ENCODE measurements at places on chromosomes 7 and 10. TPM values are rescaled to one million over a fixed set of nuclear protein-coding genes. Genes with fewer than 3 reads are reported as not detected.

OPN4 gene
- total RNA-seq: not detected

MYL10 gene
- total RNA-seq: not detected

EVX1 gene
- total RNA-seq: not detected

GDF2 gene
- total RNA-seq: not detected

TSPAN13 gene
- 70.3 TPM for total RNA-seq
